Ascending aorta (tissue), 2 donors: ENCODE measurements at places on chromosomes 12 and 14.

GRCh38 chr12:55738123-55739024 is 4.5 kb upstream of the GDF11 start:
- peak overlapping the region; percentile 65 for H3K4me3 ChIP-seq
- no peaks in the 10 kb centered on the region for H3K36me3 ChIP-seq
- H3K27ac ChIP-seq: peak overlapping the region; percentile 82

GRCh38 chr12:19058235-19059021 is 71.1 kb upstream of the PLEKHA5 start:
- no peak overlapping the region for H3K4me3 ChIP-seq
- no peaks in the 10 kb centered on the region for H3K27me3 ChIP-seq
- H3K27ac ChIP-seq: no peak overlapping the region

DNA sequence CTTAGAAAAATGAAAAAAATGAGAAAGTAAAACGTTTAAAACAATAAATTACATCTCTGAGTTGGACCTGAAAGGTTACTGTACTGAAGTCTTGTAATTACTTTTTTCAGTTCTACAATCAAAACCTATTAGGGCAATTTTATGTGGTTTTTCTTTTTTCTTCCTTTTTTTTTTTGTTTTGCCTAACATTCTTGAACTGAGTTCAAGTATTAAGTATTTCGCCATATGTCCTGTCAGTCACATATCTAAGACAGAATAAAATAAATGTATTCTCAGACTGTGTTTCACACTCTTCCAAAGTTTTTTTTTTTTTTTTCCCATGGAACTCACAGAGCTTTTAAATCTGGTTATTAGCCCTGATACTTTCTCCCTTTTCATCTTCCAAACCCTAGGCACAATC is 172.0 kb downstream of the BCAT1 start:
- no peak overlapping the region for H3K4me3 ChIP-seq
- H3K27ac ChIP-seq: no peak overlapping the region
- DNase-seq: no peak
- no peaks in the 10 kb centered on the region for H3K4me1 ChIP-seq
- H3K36me3 ChIP-seq: no peaks in the 10 kb centered on the region
- no peaks in the 10 kb centered on the region for H3K27me3 ChIP-seq

DNA sequence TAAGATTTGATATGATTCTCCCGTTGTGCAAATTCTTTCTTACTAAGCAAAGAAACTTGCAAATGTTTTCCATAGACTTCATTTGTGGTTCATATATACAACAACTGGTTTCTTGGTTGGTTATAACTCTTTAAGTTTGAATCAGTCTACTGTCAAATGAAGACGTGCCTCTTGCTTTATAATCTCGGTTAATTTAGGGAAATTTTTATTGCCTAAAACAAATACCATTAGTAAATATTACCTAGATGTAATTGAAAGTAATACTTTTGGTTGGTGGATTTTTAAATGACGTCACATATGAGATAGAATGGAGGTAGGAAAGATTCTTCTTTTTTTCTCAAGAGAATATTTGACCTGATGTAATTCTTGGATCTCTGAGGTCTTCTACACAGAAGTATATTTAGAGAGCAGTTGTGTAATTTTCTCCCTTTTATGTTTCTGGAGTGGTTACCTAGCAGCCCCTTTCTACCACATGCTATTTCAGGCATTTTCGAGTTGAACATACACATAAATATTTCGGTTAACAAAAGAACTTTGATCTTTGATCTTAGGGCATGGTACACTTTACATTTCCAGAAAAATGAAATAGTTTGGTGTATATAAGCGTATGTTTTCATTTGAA is 1.7 kb downstream of the ATF7IP start:
- no peaks in the 10 kb centered on the region for H3K27me3 ChIP-seq
- no peaks in the 10 kb centered on the region for H3K36me3 ChIP-seq
- peak overlapping the region; percentile 73 for H3K4me3 ChIP-seq
- H3K4me1 ChIP-seq: peaks cover 5% of the 10 kb centered on the region

- H3K4me3 ChIP-seq: no peak overlapping the region
- DNase-seq: no peak
- no peaks in the 10 kb centered on the region for H3K4me1 ChIP-seq
- H3K27me3 ChIP-seq: no peaks in the 10 kb centered on the region
Measured at GRCh38 chr12:64837427-64837826, 13.0 kb downstream of the TBC1D30 start.
